Activated CD8-positive, alpha-beta memory T cell treated with anti-CD3 and anti-CD28 coated beads for 24 hours (primary cell): ENCODE measurements at places on chromosomes 12 and 14.

GRCh38 chr14:33280646-33281045 is 342.0 kb downstream of the NPAS3 start:
- DNase-seq, result no peak

- DNase-seq, result no peak
These were observed 85.7 kb downstream of the PPP2R5E start for GRCh38 chr14:63457498-63457897.

- DNase-seq, result no peak
These were observed 670.9 kb downstream of the DIO2 start for GRCh38 chr14:79540394-79540793.

DNA sequence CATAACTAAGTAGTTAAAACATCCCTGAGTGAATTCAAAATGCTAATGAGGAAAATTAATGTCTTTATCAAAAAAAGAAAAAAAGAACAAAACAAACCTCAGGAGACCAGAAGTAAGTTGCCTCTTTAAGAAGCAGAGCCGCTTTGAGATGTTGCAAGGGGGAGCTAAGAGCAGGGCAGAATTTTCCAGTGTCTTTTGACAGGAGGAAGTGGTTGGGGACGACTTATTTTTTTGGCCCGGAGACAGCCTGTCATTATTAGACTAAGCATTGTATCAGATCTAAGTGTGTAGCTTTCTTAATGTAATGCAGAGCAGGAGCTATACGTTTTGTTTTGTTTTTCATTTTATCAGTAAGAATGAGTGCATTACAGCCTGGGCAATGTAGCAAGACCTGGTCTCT is 206.6 kb downstream of the CACNA1C start:
- no peak for DNase-seq

GRCh38 chr12:51021694-51022093 is 4.5 kb downstream of the SLC11A2 start:
- DNase-seq, result no peak

DNA sequence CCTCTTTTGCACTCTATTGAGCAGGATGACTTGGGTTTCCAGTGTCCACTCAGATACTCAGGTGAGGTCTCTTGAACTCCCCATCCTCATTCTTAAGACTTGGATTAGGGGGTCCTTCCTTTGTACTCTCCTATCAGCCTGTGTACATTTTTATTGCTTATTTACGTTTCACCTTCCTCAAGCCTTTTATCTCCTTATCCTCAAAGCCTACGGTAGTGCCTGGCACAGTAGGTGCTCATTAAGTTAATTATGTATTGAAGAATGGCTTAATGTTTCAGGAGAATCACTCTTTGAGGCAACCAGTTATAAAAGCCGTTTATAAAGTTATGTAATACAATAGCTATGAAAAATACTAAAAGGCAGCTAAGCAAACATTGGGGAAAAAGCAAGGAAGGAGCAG is 315.7 kb downstream of the NPAS3 start:
- DNase-seq, result no peak

- no peak for DNase-seq
These were observed 56.4 kb upstream of the DICER1 start for GRCh38 chr14:95213774-95214173.

- no peak for DNase-seq
These were observed 10.6 kb downstream of the BMP4 start for GRCh38 chr14:53946071-53946403.

GRCh38 chr14:79415726-79416125 is 795.6 kb downstream of the DIO2 start:
- DNase-seq, result no peak

DNA sequence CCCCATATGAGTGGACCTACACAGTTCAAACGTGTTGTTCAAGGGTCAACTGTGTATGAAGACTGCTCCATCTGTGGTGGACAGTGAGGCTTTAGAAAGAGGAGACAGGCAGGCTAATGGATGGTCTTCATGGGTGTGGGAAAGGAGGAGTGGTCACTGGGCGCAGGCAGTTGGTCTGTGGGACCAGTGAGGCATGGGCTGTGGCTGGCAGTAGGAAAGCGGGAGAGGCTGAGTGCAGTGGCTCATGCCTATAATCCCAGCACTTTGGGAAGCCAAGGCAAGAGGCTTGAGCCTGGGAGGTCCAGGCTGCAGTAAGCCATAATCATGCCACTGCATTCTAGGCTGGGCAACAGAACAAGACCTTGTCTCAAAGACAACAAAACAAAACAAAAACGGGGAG is 2.0 kb upstream of the NR4A1 start:
- no peak for DNase-seq

GRCh38 chr12:123621101-123621500 is 12.4 kb downstream of the EIF2B1 start:
- no peak for DNase-seq

- DNase-seq, result no peak
These were observed 50.3 kb upstream of the TRIM9 start for GRCh38 chr14:51145246-51145645.

- no peak for DNase-seq
These were observed 197.9 kb downstream of the KTN1 start for GRCh38 chr14:55777877-55778276.

- DNase-seq, result no peak
These were observed 1002.6 kb downstream of the GALC start for GRCh38 chr14:86990396-86990795.

DNA sequence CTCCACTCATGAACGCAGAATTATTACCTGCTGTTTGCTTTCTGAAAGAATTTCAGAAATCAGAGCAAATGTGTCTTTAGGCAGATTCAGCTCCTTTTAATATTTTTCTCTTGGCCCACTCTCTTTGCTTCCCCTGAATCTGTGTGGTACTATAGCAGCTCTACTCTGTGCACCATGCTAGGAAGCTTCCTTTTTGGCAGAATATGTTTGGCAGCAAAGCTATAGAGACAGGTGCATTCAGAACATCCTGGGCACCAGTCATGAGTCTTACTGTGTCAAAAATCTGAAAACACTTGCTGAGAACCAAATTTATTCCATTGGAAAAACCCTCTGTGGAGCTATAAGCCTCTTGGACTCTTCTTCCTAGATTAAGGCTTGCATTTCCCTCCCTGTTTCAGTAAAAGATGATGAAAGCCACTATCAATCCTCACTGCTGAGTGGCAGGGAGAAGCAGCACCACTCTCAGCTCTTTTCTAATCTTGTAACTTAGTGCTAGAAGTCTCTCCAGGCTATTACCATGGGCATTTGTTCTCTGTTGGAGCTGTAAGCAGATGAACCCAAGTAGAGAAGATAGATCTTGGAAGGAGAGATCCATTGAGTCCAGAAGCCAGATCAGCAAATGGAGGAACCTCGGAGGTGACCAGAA is 18.2 kb downstream of the CIPC start:
- no peak for DNase-seq

GRCh38 chr14:93099196-93099595 is 16.5 kb downstream of the ITPK1 start:
- DNase-seq, result no peak

DNA sequence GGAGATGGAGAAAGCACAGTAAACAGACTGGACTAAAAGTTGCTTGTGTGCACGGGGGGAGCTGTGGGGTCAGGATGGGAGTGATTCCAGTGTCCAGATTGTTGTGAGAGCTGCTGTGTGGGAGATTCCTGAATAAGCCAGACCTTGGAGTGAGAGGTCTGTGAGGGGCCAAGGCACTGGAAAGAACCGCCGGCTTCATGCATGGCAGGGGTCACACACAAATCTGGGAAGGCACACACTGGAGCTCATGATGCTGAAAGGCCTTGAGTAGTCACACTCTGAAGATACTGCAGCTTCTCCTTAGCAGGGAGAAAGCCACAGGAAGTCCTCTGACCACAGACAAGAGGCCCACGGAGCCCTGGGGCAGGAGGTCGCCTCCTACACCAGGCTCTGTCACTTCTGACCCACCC is 23.1 kb downstream of the ADCY6 start:
- no peak for DNase-seq

- DNase-seq, result no peak
These were observed 12.8 kb downstream of the MTHFD1 start for GRCh38 chr14:64400829-64401459.
